Natural killer cell treated with Interleukin-12 subunit alpha and Interleukin-12 subunit beta and Interleukin-15 and Interleukin-18, amount 100 ng/mL, for 72 hours (primary cell): ENCODE measurements at places on chromosomes 1 and 21.
A peak's percentile ranks its signal among the peaks of the same experiment; 100 is the strongest.

DNA sequence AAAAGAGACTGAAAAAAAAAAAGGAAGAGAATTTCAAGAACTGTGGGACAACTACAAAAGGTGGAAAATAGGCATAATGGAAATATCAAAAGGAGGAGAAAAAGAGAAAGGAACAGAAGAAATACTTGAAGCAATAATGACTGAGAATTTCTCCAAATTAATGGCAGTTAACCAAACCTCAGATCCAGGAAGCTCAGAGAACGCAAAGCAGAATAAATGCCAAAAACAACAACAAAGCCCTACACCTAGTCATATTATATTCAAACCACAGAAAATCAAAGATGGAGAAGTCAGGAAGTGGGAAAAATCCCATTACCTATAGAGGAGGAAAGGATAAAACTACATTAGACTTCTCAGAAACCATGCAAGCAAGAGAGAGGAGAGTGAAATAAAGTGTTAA lies 20.7 kb upstream of the AHCYL1 start:
- DNase-seq, result no peak

DNA sequence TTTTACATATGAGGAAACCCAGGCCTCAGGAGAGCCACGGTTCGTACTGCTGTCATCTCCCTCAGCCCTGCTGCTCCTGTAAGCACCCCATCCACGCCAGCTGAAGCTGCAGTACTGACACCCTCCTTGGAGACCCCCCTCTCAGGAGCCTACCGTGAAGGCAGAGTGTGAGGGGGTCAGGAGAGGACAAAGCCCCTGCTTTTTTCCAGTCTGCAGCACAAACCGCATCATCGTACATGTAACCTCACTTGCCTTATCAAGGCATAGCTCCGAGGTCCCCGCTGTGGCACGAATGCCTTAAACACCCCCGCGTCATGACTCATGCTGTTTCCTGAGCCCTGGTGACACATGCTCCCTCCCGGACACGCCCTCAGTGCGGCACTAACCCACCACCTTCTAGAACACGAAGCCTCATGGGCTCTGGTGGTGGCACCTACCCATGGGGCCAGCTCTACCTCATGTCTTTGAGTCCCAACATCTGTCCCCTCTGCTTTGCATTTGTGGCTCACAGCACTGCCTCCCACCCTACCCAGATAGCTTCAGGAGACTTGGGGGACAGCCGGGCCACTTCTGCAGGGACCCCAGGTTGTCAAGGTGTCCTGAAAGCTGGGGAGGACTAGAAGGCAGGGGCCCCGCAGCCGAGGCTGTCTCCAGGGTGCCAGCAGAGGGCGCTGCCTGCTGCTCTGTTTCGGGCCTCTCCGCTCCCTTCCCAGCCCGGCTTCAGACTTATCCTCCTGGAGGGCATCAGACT lies 4.9 kb downstream of the SH3BGRL3 start:
- DNase-seq, result peak; percentile 92

GRCh38 chr1:26081267-26082019 lies 14.0 kb upstream of the TRIM63 start:
- no peak for DNase-seq

DNA sequence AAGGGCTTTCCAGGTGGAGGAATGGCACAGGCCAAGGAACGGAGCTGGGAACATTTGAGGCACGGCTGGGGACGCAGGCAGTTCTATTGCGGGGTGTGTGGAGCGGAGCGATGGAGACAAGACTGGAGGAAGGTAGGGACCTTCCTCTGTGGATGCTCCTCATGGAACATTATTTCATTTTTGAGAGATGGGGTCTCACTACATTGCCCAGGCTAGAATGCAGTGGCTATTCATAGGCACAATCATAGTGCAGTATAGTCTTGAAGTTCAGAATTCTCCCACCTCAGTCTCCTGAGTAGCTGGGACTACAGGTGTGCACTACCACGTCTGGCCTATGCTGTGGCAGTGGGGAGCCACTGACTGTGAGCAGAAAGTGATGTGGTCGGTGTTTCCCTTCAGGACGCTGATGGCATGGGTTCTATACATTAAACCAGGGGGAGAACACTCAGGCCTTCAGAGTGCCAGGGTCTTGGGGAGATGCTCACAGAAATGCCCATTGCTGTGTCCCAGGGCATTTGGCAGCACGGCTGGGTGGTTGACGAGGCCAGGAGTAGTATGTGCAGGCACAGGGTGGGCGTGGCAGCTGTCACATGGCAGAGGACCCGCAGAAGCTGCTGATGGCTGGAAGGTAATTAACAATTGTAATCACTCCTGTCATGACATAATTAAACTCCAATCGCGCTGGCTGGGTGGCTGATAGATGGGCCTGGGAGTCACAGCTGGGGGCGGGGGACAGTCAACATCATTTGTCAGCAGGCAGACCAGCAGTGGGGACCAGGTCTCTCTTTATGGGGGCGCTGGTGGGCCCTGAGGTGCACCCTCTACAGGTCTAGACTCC lies 40.8 kb upstream of the ACOT11 start:
- DNase-seq, result no peak

DNA sequence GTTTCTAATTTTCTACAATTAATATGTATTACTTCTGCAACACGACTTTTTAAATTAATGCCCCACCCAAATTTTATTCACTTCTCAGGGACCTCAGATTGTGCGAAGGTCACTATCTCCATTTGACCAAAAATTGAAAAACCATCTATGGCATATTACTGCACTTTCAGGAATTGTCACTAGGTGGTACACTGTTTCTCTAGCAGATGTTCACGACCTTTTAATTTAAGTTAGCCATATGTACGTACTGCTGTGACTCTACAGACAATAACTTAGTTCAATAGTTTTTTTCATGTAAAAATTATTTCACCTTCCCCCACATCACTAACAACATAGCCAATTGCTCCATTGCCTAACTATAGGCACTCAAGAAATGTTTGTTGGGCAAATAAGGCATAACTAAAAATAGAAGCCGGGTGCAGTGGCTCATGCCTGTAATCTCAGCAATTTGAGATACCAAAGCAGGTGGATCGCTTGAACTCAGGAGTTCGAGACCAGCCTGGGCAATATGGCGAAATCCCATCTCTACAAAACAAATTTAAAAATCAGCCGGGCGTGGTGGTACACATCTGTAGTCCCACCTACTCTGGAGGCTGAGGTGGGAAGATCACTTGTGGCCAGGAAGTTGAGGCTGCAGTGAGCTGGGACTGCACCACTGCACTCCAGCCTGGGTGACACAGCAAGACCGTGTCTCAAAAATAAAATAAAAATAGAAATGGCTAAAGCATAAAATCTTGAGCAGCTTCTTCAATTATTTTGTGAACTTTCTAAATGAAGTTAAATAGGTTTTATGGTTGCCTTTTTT lies 75.7 kb upstream of the PKN2 start:
- DNase-seq, result no peak

DNA sequence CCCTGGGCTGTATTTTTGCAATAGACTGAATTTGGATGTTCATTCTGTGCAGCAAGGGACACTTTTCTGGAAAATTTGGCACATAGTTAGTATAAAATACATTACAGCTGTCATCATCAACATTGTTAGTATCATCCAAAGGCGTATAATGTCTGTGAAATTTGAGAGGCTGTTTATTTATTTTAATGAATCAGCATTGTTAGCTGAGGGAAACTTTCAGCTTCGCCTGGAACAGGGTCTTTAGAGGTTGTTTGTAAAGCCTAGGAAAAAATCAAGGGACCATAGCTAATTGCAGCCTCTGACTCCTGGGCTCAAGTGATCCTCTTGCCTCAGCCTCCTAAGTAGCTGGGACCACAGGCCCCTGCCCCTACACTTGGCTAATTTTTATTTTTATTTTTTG lies 106.8 kb upstream of the USP24 start:
- no peak for DNase-seq

DNA sequence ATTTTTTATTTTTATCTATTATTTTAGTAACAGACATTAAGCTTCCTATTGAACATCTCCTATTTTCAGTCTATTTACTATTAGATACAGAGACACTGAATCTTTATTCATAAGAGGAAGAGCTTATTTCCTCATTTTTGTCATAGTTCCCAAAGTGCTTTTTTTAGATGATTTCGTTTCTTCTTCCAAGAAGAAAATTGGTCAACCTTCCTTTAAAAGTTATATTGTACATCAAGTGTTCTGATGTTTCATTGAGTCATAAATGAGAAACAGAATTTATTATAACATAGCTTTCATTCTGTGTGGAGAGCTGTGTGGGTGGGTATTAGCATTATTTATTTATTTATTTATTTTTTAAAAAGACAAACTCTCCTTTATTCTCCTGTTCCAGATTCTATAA lies 50.6 kb upstream of the BACH1 start:
- no peak for DNase-seq

GRCh38 chr1:156194300-156194652 lies 372 bp downstream of the SLC25A44 start:
- no peak for DNase-seq

DNA sequence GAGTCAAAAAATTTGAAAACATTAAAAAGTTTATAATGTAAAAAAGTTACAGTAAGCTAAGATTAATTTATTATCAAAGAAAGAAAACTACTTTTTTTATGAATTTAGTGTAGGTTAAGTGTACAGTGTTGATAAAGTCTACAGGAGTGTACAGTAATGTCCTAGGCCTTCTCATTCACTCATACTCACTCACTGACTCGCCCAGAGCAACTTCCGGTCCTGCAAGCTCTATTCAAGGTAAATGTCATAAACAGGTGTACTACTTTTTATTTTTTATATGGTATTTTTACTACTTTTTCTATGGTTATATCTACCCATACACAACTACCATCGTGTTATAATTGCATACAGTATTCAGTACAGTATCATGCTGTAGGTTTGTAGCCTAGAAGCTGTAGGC lies 49.6 kb downstream of the TBX19 start:
- DNase-seq, result no peak

DNA sequence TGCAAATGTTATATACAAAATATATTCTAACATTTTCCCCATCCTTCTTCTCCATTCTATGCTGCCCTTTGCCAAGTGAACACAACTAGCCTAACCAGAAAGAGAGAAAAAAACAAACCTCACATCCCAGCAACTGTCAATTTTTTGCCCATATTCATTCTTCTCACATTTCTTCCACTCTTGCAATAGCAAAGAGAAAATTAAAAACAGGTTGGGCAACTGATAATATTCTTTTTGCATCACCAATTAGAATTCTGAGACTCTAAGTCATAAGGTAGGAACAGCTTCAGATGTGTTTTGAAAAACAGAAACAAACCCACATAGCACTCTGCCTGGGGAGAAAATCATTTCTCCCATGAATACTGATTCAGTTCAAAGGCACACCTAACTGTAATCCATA lies 25.2 kb upstream of the EXO1 start:
- DNase-seq, result no peak

DNA sequence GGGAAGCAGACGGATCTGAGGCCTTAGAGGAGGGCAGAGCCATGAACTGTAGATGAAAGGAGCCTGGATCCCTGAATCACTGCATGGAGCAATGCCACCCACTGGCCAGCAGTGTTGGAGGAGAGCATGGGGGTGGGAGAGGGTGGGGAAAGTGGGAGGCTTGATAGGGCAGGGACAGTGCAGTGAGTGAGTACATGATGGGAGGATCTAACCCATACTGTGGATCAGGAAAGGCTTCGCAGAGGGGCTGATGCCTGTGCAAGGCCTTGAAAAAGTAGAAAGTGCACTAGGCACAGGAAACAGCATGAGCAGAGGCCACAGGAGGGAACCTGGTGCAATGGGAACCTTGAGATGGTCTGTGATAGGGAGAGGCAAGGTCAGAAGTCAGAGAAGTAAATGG lies 391.9 kb downstream of the PTPRU start:
- DNase-seq, result no peak

DNA sequence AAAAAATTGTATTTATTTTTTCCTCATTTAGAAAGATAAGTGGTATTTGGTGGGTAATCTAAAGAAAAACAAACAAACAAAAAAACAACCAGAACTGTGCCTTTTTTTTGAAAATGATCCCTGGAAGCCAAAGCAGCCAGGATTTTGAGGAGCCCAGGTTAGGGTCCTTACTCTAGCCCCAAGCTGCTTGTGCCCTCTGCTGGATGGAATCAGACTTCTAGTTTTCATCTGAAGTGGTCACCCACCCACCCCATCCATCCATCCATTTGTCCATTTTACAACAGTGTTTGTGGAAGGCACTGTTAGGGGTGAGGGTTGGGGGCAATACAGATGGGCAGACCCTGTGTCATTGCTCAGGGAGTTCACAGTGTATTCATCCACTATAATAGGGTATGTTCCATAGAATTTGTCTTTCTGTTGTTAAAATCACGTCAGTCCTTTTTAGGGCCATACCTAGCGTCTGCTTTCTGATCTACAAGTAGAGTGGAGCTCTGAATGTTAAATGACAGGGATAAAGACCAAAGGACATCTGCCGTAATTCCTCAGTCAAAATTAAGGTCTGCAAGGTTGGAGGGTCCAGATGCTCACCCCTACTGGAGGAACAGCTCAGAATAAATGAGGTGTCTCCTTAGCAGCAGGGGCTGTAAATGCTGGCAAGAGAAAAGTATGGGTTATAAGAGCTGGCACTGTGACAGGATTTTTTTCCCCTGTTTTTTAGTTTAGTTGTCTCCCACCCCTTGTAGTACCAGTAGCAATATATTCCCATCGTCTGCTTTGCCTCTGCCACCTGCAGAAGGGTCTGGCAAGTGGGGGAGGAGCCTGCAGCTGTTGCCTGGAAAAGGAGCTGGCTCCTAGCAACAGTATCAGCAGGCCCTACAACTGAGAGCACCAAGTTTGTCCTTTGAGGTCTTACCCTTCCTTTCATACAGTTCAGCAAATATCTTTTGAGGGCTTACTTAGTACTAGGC lies 3.2 kb downstream of the LRRC42 start:
- DNase-seq, result no peak

DNA sequence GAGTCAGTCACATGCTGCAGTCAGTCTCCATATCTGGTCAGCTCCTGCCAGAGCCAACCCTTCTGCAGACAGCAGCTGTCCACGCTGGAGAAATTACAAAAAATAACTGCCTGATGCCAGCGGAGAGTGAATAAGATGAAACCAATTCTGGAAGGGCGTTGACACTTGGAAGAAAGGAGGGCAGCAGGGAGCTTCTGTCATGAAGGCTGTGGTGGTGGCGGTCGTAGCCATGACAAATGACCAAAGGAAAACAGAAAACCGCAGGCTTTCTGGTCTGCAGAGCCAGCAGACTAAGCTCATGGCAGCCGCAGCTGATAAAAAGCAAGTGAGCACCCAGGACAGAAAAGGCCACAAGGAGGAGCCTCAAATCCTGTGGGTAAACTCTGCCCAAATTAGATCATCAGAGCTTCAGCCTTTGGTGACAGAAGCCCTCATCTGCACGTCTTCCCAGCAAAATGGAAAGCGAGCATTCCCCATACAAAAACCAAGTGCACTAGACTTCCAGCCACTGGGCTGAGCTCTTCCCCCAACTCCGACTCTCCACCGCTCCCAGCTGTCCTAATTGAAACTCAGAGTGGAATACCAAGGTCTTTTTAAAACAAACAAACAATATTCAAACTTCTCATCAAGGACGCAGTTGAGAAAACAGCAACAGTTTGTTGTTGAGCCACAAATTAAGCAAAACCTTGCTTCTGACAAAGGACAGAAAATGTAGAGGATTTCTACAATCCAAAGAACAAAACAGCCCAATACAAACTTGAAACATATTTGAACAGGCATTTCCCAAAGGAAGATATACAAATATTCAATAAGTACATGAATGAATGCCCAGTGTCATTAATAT lies 28.7 kb downstream of the RSPH1 start:
- peak; percentile 41 for DNase-seq

- DNase-seq, result no peak
These were observed 63.5 kb downstream of the LRIG2 start for GRCh38 chr1:113136476-113136875.
